ENCODE measurements at places on chromosomes 4 and X.

DNA sequence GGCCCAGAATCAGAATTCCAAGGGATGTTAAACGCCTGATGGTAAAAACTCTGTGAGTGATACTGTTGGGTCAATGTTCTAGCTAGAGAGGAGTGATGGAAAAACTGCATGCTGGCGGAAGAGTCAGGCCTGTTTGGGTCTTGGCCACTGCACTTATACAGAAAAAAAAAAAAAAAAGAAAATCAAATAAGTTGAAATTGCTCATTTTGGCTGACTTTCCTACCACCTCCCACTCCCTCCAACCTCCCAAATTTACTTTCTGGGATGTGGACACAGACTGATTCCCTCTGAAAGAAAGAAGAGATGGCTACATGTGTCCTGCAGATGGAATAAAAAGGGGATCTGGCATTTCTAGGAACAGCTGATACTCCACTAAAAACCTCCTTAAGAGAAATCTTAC, 234.1 kb upstream of the GIMD1 start:
- DNase-seq, result no peak

GRCh38 chrX:50068285-50068563, 132.6 kb downstream of the AKAP4 start:
- no peak for DNase-seq

DNA sequence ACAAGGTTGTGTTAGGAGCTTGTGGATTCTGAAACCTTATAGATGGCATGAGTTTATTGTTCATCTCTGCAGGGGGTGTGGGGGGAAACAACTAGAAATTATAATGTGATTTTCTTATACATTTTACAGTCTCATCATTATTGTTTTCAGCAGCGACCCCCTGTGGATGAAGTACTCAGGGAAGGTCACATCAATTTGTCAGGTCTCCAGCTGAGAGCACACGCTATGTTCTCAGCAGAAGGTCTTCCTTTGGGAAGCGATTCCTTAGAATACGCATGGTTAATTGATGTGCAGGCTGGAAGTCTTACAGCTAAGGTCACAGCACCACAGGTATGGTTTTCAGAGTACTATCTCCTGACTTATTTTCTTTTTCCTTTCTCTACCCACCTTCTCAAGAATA, 72.2 kb downstream of the BLTP1 start:
- DNase-seq, result no peak

GRCh38 chrX:142233400-142233799, 28.3 kb upstream of the MAGEC2 start:
- DNase-seq, result no peak

- DNase-seq, result no peak
Observed at GRCh38 chr4:107747748-107748486, 27.9 kb upstream of the PAPSS1 start.

GRCh38 chrX:43267652-43268051, 388.4 kb upstream of the MAOA start:
- no peak for DNase-seq

DNA sequence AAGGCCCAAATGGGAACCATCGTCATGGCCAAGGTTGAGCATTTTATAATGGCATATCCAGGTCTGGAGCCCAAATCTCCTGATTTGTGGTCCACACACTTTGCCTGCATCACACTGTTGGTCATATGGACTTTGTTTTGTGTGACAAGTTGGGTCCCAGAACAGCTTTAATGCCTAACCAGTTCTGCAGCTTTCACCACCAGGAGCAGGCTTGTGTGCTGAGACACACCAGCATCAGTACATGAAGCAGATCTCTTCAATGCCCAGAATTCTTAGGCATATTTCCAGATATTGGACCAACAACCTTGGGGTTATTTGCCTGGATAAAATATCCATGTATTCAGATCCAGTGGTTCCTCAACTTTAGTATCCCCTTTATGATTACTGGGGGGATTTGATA, 371.3 kb downstream of the FBXW7 start:
- no peak for DNase-seq

DNA sequence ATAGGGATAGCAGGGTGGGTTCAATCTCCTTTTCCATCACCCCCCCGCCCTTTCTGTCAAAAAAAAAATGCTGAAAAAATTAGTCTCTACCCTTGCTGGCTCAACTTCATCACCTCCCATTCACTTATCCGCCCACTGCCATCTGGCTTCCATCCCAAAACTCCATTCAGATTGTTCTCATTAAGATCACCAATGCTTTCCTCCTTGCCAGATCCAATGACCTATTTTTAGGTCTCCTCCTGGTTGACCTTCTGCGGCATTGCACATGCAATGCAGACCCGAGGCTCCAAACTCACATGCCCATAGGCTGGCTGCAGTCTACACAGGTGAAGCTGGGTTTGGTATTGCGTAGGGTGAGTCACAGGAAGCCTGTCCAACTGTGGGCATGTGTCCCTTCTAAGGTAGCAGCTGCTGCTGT, 21.1 kb upstream of the STIM2 start:
- no peak for DNase-seq

DNA sequence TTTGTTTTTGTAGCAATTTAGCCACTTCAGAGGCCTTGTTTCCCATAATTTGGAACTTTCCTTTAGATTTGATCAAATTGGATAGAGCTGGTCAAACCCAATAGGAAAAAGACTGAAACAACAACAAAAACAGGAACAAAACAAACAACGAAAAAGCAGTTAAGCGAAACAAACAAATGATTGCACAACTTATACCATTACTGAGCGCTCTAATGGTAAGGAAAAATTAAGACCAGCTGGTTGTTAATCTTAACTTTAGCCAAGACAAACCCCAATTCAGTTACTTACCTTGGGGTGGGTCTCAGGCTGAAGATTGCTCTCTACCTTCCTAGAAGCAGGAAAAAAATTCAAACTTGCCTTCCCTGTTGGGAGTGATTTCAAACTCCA, 38.3 kb downstream of the SPCS3 start:
- no peak for DNase-seq

- no peak for DNase-seq
Observed at GRCh38 chr4:70508801-70509200, 9.6 kb upstream of the AMTN start.

DNA sequence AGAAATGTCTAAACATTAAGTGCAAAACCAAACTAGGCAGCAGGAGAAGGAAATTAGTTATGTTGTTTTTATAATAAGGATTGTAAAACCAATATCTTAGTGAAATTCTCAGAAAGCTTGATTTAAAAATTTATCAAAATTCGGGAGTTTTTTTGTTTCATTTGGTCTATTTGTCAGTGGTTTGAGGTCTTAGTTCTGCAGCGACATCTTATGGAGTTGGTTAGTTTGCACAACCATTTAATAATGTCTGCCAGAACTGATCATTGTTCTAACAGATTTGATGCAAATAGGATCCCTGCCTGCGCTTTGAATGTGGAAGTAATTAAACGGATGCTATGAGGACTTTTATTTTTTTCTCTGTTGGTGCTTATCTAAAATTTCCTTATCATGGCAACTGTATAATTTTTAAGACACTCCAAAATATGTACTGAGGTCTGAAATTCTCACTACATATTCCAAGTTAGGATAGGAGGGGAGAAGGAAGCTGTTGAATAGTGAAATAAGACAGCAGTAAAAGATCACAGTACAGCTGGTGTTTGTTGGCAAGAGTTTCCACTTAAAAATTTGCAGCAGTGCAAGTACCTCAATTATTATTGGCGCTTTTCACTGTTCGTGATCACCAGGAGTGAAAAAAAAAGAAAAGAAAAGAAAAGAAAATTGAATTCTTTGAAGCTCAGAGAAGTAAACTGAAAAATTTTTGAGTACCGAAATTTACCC, 2521.4 kb downstream of the ARAP2 start:
- DNase-seq, result no peak

GRCh38 chr4:26127851-26128337, 192.9 kb upstream of the RBPJ start:
- DNase-seq, result no peak

GRCh38 chrX:115491766-115492165, 69.2 kb upstream of the PLS3 start:
- DNase-seq, result no peak

GRCh38 chrX:53990171-53990570, 54.1 kb downstream of the PHF8 start:
- no peak for DNase-seq

DNA sequence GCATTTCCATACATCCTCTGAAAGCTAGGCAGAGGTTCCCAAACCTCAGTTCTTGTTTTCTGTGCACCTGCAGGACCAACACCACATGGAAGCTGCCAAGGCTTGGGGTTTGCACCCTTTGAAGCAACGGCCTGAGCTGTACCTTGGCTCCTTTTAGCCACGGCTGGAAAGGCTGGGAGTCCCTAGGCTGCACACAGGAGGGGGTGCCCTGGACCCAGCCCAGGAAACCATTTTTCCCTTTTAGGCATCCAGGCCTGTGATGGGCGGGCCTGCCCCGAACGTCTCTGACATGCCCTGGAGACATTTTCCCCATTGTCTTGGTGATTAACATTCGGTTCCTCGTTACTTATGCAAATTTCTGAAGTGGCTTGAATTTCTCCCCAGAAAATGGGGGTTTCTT, 17.4 kb upstream of the PCSK1N start:
- no peak for DNase-seq

- no peak for DNase-seq
Observed at GRCh38 chr4:40829586-40829985, 79.8 kb downstream of the NSUN7 start.

DNA sequence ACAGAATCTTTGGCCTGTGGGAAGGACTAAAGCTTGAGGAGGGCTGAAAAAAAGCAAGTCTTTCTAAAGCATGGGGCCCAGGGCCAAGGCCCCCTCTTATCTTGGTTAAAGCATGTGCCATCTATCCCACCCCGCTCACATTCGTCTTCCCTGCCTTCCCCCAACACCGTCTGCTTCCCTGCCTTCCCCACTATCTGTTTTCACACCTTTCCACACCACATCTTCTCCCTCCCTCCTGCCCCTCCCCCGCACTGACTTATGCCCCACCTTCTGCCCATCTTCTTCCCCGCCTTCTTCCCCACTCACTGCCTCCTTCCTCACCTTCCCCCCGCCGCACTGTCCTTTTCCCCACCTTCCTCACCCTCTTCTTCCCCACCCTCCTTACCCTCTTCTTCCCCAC, 890 bp upstream of the NAP1L5 start:
- no peak for DNase-seq

DNA sequence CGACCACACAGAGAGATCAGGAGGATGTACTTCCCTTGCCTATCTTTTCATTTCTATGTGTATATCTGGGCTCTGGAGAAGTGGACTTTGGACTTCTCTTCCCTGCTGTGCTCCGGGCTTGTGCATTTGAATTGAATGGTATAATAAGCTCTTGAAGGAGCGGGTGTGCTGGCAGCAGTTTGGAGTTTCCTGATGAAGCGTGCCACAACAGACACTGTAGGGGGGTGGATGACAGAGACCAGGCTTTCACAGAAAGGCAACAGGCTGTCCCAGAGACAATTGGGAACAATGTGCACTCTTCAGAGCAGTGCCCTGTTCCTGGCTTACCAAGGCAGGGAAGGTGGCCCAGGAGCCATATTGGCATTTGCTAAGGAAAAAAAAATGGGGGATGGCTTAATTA, 170.1 kb downstream of the FRMPD4 start:
- DNase-seq, result no peak

DNA sequence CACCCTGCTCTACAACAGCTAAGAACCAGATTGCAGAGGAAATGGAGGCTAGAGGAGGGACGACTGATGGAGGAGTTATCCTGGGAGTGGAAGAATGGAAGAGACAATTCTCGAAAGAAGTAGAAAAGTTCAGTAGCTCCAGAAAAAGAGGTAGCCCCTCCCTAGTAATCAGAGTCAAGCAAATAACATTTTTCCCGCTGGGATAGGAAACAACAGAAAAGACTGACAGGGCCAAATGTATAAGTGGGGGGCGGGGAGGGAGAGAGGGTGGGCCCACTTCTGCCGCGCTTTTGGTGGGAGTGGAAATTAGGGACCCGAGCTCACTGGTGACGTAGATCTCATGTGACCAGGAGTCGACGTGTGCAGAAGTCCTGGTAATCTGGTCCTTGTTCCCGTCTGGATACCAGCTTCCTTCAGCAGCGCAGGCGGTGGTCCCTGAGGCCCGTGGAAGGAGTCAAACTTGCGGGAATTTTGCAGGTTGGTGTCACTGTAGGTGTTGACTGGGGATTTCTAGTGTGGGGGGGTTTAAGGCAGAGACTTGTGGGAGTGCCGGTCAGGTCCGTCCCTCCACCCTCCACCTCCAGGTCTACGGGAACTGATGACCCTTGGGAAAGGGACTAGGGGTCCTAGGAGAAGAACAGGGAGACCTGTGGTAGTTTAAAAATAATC, at the start of gene TCEAL9:
TSS of gene TCEAL9 (plus strand) at position 377 of the 669 bp plus-strand sequence. CDS start 1,179 bp downstream, outside the sequence.
- DNase-seq, result no peak

DNA sequence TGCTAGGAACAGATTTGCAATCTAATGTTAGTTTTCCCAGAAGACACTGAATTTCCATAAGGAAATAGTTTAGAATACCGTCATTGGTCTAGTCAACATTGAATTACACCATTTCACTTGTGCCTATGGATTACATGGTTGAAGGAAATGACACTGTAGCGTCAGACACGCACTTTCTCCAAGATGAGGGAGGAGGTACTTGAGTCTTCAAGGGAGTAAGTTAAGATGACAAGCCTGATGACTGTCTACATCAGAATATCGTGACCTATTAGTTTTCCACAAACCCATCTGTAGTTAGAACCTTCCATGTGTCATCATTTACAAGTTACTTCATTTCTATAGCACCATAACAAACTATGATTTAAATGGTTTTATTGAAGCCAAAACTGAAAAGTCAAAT, 153.7 kb downstream of the AMELX start:
- DNase-seq, result no peak

- no peak for DNase-seq
Observed at GRCh38 chrX:66731398-66731797, 92.5 kb upstream of the EDA2R start.

- no peak for DNase-seq
Observed at GRCh38 chr4:133131829-133132460, 17.1 kb upstream of the PCDH10 start.

DNA sequence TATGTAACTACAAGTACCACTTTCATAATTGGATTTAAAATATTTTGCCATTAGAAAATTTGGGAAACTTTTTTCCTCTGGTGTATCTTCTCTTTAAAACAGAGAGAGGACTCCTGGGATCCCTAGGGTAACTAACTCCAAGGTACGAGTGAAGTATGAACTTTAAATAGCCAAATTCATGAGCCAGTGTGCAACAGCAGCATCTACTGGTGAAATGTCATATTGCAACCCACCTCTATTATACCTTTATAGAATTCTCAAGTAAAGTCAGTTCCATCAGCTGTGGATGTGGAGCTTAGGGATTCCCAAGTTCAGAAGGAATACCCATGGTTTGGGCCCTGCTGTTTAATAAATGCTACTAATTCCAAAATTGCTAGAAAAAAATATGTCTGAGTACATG, 282.7 kb upstream of the TAPT1 start:
- DNase-seq, result no peak

DNA sequence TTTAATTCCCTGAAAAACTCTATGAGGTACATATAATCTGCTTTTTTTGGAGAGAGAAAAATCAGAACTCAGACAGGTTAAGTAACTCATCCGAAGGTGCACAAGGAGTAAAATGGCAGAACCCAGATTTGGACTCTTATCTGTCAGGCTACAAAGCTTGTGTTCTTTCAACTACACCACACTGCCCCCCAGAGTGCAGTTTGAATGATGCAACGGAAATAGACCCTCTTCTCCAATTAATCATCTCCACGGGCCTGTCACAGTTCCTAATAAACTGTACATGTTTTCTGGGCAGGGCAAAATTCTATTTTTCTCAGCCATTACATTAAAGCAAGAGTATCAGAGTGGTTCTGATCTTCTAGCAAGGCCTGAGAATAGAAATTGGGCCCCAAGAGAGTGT, 35.3 kb upstream of the DCX start:
- DNase-seq, result no peak
